ENCODE measurements at places on chromosomes 7 and 10.

DNA sequence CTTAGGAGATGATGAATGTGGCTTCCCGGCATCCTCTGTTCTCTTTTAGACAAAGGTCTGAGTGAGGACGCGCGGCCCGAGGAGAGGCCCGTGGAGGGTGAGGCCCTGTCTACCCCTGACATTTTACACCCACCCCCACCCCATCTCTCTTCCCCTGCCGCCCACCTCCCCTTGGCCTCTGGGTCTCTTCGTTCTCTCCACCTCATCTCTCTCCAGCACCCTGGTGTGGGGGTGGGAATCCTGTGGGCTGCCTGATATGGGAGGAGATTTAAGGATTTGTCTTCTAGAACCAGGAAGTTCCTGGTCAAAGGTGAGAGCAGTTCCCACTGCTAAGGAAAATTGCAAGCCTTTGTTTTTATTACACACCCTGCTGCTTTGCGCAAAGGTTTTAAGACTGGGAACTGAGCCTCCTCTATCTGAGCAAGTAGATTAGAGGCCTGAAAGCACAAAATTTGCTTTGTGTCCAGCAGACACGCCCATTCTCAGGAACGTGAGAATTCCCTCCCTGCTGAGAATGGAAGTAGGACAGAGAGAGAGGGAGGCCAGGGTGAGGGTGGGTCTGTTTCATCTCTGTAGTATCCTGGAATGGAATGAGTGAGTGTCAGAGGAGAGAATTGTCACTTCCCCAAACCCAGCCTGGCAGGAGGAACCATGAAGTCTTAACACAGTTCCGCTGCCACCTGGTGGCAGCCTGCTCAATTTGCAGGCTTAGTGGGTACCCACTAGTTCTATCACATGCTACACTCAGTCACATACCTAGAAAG, 91.2 kb downstream of the GTF2IRD1 start:
- no peak for DNase-seq

DNA sequence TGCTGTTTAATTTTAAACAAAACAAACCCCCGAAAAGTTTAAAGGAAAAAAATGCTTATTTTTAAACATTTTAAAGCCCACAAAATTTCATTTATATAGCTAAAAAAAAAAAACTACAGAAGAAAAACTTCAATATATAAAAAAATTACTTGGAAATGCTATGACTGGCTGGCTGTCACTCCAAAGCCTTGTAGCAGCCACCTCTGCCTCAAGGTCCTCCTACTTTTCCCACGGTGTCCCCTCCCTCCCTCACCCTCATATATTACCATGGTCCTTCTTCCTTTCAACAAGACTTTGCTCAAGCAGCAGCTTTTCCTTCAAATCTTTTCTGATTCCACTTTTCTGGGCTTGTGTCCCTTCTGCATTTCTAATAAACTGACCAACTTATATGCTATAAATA, 122.0 kb downstream of the TPK1 start:
- no peak for DNase-seq

DNA sequence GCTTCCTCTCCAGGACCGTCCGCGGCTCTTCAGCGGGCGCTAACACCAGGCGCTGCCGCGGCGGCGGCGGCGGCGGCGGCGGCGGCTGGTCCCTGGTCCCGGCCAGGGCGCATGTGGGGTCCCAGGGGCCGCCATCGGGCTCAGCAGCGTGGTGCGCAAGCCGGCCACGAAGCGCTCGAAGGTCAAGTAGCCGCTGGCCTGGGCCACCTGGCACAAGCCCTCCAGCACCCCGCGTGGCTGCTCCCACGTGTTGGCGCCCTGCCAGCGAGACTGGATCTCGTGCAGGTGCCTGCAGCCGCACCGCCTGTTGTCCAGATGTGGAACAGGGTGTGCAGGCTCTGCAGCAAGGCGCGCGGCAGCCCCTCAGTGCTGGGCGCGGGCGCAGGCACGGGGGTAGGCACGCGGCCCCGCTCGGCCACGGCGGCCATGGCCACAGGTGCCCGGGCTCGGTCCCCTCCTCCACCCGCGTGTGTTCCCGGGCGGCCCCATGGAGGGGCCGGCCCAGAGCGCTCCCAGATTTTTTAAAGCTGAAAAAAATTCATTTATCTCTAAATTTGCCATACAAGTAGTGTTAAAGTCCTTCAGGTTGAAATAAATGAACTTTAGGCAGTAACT, 884.2 kb upstream of the ZNF722 start:
- DNase-seq, result no peak

DNA sequence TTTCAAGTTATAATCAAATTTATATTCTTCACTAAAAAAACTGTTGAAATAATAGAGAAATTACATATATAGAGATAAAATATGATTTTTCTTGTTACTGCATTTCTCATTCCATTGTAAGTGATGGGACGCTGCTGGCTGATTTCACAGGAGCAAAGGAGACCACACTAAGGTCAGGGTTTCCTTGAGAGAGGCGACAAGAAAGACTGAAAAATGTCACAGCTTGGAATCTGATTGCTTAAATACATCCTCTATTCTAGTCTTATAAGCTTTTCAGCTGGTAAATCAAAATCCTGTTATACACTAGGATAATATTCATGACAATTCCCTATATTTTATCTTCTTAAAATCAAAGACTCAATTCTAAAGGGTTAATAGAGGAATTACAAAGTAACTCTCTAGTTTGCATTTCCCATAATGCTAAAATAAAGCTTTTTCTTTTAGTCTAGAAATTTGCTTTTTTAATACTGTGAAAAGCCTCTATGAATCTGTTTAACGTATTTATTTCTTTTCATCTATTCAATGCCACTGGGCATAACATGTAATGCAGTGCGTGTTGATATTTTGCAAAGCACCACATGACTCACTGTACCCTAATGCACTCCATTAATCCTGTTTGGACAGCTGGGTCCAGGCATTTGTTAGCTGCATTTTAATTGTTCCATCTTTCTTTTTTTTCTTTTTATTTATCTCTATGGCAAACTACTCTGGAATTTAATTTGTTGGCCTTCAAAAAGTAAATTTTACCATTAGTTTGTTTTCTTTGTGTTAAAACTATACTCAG, 81.7 kb downstream of the RNF32 start:
- DNase-seq, result no peak

- DNase-seq, result no peak
These were observed 23.4 kb downstream of the IRF5 start for GRCh38 chr7:128961030-128961659.

Data from posterior cingulate gyrus (tissue), 11 donors.